ENCODE measurements at places on chromosomes 12 and 14.
A peak's percentile ranks its signal among the peaks of the same experiment; 100 is the strongest.

GRCh38 chr14:63435838-63436237 is 107.3 kb downstream of the PPP2R5E start:
- peak; percentile 25 for DNase-seq

- DNase-seq, result no peak
Measured at GRCh38 chr14:28652782-28653181, 113.8 kb upstream of the FOXG1 start.

GRCh38 chr14:71552809-71553208 is 379.4 kb upstream of the RGS6 start:
- no peak for DNase-seq

- no peak for DNase-seq
Measured at GRCh38 chr12:47896633-47897032, 8.2 kb downstream of the VDR start.

DNA sequence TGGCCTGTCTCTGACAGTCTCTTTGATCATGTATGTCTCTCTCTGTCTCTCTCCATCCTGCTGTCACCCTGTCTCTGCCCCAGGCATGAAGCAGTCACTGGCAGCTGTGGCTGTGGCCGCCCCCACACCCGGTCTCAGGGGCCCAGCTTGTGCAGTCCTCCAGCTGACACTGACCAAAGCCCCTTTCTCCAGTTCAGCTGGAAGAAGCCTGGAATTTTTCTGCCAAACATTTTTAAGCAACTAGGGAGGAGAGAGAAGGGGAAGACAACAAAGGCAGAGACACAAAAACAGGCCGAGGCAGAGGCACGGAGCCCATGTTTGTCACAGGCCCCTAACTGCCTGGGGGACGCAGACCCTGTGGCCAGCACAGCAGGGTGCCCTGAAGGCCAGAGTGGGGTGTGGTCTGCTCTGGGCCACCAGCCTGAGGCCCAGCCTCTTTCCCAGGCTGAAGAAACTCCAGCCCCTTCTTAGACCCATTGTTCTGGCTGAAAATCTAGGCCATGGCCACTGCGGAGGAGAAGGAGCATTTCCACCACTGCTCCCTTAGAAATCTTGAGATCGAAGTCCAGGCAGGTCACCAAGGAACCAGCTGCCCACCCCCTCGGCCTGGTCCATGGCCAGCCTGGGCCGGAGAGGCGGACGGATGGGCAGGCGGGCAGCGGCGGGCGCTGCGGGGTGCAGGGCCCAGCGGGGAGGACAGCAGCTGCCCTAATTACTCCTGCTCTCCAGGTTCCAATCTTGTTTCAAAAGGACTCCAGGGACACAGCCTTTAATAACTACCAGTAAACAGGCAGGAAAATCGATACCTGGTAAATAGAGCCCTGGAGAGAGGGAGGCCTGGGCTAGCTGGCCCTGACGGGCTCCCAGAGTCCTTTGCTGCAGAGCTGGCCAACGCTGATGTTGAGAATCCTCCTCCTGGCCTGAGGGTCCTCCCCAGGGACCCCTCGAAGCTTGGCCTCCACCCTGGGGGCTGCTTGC is 14.9 kb downstream of the DTX1 start:
- DNase-seq, result peak; percentile 46
